ENCODE measurements at places on chromosomes 2 and 18.

DNA sequence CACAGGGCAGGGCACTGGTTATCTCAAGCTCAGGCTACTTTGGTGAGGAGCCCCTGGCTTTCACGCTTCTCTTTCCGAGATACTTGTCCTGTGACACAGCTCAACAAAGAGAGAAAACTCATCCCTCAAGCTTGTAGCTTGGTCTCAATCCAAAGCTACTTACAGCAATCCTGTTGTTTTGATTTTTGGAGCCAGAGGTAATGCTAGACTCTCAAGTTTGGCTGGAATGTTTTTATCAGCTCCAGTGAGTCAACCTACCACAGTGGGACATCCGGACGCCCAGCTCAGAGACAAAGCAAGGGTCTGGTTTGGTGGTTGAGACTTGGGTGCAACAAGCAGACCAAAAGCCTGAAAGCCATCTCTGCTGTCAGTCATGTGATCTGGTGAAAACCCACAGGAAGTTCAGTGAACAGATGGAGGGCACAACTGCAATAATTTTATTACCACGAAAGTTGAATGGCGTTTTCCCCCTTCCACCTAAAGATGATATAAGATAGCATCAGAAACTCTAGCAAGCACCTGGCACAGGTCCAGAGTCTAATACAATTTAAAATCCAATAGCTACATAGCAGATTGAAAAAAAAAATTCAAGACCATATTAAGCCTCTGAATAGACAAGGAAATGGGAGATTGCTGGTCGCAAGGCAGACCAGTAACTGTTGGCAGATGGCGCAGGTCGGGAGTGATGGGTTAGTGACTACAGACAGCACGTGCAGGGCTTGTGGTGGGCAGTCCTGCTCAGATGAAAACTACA lies 102.3 kb upstream of the SMAD7 start:
- no peak for DNase-seq

- no peak for DNase-seq
Measured at GRCh38 chr2:47004905-47005495, 89.4 kb upstream of the MCFD2 start.

DNA sequence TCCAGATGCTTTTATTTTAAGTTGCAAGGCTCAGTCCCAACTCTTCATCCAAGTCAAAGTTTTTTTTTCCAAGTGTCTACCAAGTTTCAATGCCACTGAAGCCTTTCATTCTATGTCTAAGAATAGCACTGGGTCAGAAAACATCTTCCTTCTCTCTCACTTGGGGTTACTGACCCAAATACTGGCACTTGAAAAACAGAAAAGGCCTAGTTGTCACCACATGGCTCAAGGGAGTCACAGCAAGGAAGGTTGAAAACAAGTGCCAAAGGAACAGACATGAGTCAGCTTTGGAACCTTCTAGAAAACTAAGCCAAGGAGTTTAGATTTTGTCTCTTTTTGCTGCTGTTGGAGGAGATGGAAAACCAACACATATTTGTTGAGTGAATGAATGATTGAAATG lies 146.5 kb downstream of the COPS8 start:
- DNase-seq = no peak

DNA sequence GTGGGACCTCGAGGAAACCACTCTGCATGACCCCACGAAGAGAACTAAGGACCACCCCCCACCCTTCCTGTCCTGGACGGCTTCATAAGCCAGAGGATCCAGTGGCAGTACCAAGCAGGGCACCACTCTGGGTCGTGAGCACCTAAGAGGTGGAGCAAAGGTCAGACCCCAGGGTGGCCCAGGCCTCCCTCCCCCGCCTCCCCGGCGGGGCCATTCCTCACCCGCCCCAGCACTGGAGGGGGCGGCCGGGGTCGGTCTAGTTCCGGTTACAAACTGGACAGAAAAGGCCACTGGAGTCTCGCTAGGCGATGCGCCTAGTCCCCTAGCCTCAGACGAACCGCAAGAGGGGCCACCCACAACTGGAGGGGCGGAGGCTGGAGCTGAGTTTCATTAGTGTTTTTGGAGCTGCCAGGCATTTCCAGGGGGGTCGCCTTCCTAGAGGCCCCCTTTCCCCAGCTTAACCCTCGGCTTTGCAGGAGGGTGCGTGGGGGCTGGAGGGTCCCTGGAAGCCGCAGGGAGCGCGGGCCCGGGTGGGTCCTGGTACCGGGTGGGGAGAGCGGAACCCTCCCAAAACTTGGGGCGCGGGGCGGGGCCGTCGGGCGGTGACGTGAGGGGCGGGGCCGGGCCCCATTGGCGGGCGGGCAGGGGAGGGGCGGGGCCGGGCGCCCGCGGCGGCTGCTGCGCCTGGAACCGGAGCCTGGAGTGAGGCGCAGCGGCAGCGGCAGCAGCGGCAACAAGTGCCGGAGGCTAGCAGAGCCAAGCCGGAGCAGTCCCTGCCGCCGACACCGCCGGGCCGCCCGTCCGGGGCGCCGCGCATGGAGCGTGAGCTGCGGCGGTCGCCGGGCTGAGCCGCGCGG lies at the start of gene B3GNT2:
Gene B3GNT2, plus strand, starts transcription at position 695 of the 857 bp plus-strand sequence. CDS start 26,106 bp downstream, outside the sequence.
- peak; percentile 92 for DNase-seq

DNA sequence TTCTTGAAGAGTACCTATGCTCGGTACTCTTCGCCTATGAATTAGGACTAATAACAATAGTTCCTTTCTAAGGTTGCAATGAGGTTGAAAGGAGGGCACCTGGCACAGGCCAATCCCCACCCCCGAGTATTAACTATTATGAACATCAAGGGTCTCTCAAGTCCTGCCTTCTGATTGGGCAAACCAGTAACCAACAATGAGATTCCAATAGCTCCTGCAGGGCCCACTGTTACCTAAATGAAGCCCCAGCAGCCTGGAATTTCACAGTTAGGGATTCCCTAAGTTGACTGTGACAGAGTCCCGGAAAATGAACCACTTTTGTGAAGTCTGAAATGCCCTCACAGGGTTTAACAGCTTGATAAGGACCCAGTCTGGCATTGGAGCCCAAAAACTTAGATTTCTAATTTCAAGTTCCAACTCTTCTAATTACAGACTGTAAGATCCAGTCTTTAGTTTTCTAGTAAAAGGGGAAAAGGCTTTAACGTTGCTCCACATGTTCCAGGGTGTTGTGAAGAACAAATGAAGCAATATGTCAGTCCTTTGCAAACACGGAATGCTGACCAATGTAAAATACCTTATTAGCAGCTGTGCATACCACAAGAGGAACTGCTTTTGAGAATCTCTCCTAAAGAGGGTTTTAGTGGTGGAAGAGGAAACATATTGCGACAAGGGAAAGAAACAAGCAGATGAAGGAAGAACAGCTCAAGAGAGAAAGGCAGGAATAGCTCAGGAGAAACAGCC lies 277.7 kb upstream of the MAP2 start:
- no peak for DNase-seq

GRCh38 chr2:32976409-32977063 lies 29.8 kb downstream of the LTBP1 start:
- no peak for DNase-seq

GRCh38 chr18:58069721-58070292 lies 25.8 kb downstream of the NEDD4L start:
- no peak for DNase-seq

DNA sequence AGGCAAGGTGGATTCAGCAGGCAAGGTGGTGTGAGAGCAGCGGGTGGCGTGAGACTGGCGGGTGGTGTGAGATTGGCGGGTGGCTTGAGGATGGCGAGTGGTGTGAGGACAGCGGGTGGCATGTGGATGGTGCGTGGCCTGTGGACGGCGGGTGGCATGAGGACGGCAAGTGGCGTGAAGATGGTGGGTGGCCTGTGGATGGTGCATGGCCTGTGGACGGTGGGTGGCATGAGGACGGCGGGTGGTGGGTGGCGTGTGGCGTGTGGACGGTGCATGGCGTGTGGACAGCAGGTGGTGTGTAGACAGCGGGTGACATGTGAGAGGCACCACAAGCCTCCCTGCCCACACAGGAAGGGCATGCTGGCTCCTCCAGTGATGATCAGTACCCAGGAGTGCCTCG lies 186.9 kb upstream of the SALL3 start:
- DNase-seq = no peak

- no peak for DNase-seq
Measured at GRCh38 chr2:217402761-217403383, 543.0 kb upstream of the TNP1 start.

DNA sequence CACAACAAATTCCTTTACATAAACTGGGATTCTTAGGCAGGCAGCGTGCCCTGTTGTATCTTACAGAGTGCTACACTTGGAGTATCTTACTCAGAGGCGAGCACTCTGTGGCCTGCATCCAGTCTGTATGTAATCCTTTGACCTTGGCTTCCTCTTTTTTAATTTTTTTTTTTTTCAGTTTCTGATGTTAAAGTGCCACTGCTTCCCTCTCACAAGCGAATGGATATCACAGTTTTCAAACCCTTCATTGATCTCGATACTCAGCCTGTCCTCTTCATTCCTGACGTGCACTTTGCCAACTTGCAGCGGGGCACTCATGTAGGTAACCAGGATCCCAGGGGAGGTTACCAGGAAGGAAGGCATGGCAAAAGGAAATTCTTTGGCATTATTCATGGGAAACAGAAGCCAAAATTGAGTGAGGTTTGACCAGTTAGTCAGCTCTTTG lies 40.4 kb downstream of the GRHL1 start:
- DNase-seq = no peak

DNA sequence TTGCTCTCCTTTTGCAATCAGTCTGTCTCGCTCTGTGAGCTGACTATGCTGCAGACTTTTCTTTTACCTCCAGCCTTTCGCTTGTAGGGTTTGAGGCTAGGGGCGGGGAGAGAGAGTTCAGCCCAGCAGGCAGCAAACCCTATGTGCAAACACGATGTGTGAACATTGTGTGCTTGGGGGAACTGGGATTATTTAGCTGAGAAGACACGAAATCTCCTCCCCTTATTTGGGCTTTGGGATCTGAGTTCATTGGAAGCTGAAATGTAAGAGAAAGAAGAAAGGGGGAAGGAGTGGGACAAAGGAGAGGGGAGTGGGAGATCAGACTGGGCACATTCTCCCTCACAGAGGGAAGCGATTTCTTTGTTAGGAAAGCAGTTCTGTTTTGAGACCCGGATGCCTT lies 189.6 kb upstream of the TNP1 start:
- no peak for DNase-seq

DNA sequence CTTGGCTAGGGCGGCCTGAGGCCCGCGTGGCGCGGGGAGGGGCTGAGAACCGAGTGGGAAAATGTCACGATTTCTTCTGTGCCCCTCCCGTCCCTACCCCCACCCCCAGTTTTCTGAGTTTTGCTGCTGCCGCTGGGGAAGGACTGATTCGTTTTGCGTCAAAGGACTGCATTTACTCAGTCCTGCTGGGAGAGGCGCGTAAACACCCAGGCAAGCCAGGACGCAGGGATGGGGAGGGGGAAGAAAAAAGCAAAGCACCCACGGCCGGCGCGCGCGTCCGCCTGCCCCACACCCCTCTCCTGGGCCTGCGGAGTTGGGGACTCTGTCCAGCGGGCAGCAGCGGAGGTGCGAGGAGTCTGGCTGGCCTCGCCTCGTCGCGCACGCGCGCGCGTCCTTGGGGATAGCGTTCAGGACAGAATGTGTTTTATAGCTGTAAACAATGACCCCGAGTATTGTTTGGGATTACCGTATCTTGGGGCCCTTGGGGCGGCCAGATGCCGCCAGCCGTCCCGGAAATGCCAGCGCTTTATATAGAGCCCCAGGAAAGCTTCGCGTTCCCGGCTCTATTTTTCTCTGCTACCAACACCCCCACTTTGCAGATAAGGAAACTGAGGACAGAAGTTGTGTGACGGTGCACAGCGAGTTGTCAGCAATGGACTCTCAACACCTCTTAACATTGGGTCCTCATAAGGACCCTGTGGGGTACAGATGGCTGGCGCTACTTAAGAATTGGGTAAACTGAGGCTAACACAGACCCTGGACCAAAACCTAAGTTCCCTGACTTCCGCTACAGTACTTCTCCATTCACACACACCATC lies 1.7 kb upstream of the FOSL2 start:
- peak; percentile 92 for DNase-seq

- DNase-seq = no peak
Measured at GRCh38 chr2:46936566-46936965, 21.0 kb upstream of the MCFD2 start.

DNA sequence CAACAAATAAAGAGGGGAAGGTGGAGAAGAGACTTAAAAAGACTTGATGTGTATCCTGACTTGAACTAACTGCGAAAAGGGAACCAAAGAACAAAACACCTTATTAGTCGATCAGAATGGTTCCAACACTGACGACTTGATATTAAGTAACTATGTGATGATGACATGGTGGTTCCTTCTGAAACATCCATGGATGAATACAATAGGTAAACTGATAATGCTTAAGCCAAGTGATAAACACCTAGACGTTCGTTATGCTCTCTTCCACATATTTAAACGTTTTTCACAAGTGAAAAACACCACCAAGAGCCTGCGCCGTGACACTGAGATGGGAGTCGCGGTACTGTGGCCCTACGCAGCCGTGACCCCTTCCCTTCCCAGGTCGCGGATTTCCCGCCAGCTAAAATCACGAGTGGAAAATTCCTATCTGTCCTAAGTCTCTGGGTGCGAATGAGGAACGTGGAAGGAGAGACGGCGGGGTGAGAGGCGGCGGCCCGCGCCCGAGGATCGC lies 797 bp downstream of the TTC32 start:
- DNase-seq = no peak

GRCh38 chr2:143843686-143844085 lies 676.2 kb downstream of the ZEB2 start:
- DNase-seq = no peak

- DNase-seq = no peak
Measured at GRCh38 chr18:54192900-54193299, 31.6 kb downstream of the MBD2 start.

GRCh38 chr2:174544156-174544555 lies 53.4 kb downstream of the WIPF1 start:
- no peak for DNase-seq

DNA sequence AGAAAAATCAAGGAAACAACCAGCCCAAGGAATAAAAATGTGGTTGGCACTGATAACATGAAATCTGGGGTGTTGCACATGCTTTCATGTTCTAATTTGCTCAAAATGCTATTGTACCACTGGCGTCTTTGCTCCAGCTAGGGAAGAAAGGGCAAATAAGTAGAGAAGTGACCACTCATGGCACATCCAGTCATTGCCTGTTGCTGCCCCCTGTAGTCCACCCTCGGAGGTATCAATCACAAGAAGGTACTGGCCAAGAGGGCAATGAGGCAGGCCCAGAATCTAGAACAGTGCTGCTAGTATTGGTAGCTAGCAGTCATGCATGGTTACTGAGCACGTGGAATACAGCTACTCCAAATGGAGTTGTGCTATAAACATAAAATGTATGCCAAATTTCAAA lies 213.4 kb downstream of the CDCA7 start:
- DNase-seq = no peak

DNA sequence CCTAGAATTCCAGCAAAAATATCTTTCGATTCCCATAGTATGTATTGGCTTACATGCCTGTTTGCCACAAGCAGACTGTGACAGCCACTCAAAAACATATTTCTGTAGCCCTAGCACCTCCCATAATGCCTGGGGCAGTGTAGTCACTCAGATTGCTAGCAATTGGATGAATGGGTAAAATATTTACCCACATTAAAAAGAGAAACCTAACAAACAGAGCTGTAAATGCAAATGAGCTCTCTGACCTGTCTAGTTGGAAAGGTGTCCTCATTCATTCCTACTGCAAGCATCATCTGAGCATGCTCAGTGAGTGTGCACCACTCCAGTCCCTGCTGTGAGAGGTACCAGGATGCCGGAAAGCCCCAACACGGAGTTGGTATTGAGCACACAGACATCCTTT lies 234.0 kb upstream of the RAB12 start:
- DNase-seq = no peak
